ENCODE measurements at places on chromosomes 1 and 21.
A peak's percentile ranks its signal among the peaks of the same experiment; 100 is the strongest.

GRCh38 chr1:11072216-11072917, 12.5 kb upstream of the SRM start:
- DNase-seq = no peak

GRCh38 chr1:206114692-206115640, 2.2 kb downstream of the AVPR1B start:
- DNase-seq = no peak

- no peak for DNase-seq
Observed at GRCh38 chr1:38581396-38581795, 278.2 kb downstream of the RRAGC start.

- no peak for DNase-seq
Observed at GRCh38 chr1:223183268-223183862, 40.3 kb upstream of the TLR5 start.

GRCh38 chr21:46289655-46290179, 3.6 kb downstream of the YBEY start:
- no peak for DNase-seq

GRCh38 chr1:52551507-52552235, 1.2 kb downstream of the TUT4 start:
- DNase-seq = peak; percentile 59

- DNase-seq = no peak
Observed at GRCh38 chr1:179866616-179867015, 11.0 kb downstream of the TOR1AIP2 start.

- no peak for DNase-seq
Observed at GRCh38 chr21:29730281-29730680, 209.5 kb downstream of the GRIK1 start.

GRCh38 chr1:4267381-4268261, 367.5 kb upstream of the C1orf174 start:
- no peak for DNase-seq

GRCh38 chr1:226547754-226548191, 791 bp upstream of the STUM start:
- DNase-seq = peak; percentile 69

DNA sequence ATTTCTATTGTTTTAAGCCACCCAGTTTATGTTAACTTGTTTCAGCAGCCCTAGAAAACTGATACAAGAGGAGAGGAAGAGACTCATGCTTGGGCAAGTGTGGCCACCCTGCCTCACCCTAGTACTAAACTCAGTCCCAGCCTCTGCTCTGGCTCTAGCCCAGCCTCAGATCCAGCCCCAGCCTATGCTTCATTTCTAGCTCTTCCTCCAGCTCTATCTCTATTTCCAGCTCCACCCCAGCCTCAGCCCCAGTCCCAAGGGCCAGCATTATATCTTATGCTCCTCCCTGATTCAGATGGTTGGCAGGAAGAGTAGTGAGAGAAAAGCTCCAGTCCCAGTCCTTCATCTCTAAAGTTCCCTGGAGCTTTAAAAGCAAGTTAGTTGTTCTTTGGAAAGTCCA, 535.5 kb downstream of the PTPRC start:
- DNase-seq = no peak

DNA sequence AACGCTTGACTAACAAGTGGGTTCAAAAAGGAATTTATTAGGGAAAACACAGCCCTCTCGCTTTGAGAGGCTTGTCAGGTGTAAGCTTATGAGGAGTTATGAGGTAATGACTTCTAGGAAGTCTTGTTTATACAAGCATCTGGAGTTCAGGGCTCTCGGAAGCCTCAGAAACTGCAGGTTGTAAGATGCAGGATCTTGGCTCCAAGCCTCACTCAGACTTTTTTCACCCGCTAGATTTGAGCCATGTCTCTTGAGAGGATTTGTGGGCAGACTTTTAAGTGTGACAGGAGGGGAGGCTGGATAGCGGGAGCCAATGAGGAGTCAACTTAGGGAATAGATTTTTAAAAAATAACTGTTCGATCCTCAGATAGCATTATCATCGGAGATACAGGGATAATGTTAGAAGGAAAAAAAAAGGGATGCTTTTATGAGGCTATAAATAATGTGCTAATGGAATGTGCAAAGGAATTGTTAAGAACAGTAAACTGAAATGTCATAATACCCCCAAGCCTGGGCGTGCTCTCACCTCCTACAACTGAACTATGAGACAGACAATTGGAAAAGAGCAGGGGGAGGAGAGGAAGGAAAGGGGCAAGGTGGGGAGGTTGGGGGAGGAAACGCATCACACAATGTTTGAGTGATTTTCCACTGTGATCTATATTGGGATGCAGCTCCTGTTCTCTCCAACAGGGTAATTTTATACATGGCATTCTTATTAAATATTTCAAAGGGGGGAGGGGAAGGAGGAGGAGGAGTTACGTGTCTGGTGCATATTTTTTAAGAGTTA, 107.4 kb upstream of the ESRRG start:
- no peak for DNase-seq

- no peak for DNase-seq
Observed at GRCh38 chr1:51009381-51009780, 39.3 kb downstream of the CDKN2C start.

GRCh38 chr1:221991221-221991620, 249.3 kb upstream of the DUSP10 start:
- no peak for DNase-seq

GRCh38 chr1:89945852-89946476, 48.9 kb upstream of the ZNF326 start:
- DNase-seq = no peak

DNA sequence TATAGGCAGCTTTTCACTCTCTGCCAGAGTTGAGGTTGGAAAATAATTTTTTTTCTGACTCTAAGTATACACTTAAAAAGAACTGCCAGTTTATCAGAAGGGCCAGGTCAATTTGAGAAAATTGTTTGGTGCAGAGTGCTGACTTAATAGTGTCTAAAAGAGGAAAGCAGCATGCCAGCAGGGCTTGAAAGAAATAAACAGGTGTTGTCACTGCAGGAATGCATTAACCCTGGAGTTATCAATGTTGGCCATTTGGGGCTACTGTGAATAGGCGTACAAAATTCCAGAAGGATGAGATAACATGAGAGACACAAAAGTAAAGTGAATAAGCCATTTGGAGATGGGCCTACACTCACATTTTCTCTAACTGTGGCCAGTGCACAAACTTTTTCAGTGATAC, 220.6 kb upstream of the PLD5 start:
- no peak for DNase-seq

DNA sequence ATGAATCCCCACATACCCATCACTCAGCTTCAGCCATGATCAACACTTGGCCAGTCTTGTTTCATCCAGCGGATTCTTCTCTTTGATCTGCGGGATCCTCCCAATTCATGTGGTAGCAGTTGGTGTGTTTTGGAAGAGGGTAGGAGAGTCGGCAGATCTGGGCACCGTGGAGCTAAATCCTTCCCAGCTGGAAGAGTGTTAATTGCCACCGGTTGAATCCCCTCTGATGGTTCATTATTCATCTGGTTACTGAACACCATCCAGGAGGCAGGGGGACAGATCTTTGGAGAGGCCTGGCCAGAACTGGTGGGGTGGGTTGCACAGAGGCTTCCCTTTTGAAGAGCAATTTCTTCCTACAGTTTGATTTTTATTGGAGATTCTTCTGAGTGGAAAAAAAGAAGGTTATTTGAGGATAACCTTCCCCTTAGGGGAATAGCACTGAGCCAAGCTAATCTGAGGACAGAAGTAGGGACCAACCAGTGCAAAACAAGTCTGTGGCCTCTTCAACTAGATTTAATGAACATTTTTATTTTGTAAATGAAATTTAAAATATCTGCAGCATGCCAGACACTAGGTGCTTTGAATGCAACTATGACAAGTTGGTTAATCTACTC, 8.1 kb downstream of the NFASC start:
- DNase-seq = no peak

DNA sequence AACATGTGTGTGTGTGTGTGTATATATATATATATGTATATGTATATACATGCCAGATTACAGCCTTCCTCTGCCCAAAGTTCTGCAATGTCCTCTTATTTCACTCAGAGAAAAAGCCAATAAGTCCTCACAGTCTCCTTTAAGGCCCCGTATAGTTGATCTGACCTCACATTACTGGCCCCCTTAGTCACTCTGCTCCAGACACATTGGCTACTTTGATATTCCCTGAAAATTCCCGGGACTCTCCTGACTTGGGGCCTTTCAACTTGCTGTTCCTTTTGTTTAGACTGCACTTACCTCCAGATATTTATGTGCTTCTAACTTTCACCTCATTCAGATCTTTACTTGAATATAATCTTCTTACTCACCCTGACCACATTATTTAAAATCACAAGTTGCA, 4.2 kb upstream of the BSDC1 start:
- no peak for DNase-seq

- no peak for DNase-seq
Observed at GRCh38 chr1:52059321-52059720, 3.2 kb downstream of the BTF3L4 start.

- DNase-seq = no peak
Observed at GRCh38 chr1:1243807-1244191, 2.7 kb downstream of the C1QTNF12 start.

DNA sequence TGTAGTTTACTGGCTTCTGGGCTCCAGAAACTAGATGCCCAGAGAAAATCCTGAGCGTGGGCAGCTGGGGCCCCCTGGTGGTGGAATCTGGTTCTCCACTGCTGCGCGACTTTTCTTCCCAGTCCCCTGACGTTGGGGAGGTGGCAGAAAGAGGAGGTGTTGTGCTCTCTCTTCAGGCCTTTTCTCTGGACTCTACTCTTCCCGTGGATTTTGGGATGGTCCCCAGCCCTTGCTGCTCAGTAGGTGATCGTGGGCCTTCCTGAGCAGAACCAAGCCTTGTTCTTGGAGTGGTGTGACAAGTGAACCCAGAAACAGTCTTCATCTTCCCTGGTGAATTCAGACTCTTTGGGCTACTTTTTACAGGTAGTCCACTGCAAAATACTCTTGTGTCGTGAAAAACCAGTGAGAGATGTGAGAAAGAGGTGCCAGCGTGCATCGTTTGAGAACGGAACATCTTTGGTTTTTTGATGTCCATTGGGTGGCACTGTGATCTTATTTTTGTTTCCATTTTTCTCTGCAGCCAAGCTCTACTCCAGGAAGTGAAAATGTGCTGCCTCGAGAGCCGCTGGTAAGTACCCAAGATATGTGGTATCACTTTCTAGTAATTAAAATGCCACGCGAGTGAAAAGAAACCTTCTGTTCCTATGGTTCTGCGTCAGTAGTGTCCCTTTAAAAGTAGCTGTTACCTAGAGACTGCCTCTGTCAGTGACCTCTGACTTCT, 20.2 kb downstream of the PEX14 start:
- DNase-seq = peak; percentile 82

DNA sequence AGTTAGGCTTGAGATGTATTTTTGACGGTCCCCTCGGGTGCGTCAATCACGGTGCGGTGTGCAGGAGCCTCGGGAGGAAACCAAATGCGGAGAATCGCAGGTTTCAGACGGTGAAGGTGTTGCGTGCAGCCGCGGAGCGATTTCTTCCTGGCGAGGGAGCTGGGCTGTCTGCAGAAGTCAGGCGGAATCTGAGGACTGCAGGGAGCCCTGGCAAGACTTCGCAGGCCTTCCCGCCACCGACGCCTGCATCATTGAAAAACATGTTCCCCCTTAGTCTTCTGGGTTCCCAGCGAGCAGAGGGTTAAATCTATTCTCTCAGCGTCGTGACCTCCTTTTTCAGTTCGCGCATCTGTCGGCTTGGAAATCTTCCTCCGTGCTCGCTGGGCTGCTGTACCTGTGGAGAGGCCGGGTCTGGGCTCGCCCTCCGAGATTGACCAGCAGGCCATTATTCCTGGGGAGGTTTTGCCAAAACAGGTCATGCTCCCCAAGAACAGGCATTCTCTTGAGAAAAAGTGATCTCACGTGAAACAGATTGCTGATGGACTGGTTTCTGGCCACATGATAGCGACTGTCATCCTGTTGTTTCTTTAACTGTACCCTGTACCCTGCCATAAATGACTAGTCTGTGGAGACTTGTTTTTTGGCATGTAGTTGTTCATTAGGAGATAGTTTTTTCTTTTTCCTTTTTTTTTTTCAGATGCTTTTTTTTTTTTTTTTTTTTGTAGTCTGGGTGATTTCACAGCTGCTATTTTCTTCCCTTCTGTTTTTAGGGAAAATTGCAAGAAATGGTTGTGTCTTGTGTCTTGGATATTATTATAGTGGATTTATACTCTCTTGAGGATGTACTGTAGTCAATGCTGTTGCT, 894 bp downstream of the EPB41 start:
- peak; percentile 52 for DNase-seq

GRCh38 chr1:145782272-145783099, 41.4 kb downstream of the RNF115 start:
- DNase-seq = no peak

DNA sequence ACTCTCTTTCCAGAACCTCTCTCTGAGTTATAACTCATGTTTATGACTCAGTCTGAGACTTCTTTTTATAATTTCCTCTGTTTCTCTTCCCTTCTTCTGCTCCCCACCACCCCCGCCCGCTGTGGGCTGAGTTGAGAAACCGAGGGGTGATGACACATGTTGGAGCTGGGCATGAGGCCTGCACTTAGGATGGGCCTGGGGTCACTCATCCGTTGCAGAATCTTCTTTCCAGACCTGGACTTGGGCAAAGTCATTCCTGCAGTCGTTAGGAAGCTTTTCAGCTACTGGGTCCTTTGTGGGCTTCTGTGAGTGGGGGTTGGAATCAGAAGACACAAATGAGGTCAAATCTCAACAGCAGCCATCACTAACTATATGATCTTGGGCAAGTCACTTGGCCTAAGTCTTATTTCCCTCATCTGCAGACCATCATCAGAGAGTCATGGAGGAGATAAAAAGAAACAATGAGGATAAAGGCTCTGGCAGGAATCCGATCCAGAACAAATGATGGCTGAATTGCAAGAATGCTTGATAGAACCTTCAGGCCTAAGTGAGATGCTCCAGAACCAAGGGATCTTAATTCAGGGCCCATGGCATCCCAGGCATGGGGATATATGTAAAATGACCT, 53.4 kb downstream of the RPS6KA1 start:
- DNase-seq = no peak

GRCh38 chr1:59242370-59242769, 54.5 kb upstream of the FGGY start:
- no peak for DNase-seq

DNA sequence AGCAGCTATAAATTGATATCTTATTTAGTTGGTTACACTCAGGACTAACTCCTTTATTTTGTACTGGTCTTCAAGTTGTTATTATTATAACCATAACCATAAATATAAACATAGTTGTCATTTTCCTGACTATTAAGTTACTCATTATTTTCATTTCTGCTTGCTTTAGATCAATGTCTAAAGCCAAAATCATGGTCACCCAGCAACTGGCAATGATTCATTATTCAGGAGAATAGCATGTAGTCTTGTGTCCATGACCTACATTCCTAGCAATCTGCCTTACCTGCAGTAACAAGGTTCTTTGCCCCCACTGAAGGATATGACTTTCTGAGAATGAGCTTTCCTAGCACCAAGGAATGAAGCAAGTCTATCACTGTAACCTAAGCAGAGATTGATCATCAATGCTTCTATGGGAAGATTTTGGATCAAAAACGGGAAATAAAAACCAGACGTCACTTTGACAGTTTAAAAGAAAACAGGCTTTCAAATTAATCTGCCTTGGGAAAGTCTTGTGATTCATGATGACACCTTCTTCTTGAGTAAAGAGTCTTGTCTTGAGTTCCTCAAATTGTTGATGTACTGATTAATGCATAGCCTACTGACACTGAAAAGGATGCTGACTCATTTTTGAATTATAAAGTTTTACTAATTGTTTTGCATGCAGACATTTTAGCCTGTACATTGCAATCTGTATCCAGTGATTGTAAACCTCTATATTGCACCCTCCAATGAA, 203.3 kb upstream of the IVNS1ABP start:
- peak; percentile 27 for DNase-seq
